Stimulated activated CD4-positive, alpha-beta T cell treated with anti-CD3 and anti-CD28 coated beads, Interleukin-1b, Interleukin-23, amount 100 ng/mL, for 1 hour (primary cell): ENCODE measurements at places on chromosomes 11 and 22.

DNA sequence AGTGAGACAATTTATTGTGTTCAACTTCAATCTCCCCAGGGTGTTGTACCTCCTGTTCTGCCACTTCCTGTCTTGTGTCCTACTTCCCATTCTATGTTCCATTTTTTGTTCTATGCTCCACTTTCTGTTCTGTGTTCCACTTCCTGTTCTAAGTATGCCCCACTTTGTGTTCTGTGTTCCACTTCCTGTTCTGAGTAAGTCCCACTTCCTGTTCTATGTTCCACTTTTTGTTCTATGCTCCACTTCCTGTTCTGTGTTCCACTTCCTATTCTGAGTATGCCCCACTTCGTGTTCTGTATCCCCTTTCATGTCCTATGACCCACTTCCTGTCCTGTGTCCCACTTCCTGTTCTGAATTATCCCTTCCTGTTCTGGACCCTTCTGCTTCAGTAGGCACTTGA is 732.7 kb downstream of the TBC1D22A start:
- no peak for DNase-seq

- no peak for DNase-seq
Observed at GRCh38 chr11:64720167-64720566, 2.8 kb downstream of the NRXN2 start.

DNA sequence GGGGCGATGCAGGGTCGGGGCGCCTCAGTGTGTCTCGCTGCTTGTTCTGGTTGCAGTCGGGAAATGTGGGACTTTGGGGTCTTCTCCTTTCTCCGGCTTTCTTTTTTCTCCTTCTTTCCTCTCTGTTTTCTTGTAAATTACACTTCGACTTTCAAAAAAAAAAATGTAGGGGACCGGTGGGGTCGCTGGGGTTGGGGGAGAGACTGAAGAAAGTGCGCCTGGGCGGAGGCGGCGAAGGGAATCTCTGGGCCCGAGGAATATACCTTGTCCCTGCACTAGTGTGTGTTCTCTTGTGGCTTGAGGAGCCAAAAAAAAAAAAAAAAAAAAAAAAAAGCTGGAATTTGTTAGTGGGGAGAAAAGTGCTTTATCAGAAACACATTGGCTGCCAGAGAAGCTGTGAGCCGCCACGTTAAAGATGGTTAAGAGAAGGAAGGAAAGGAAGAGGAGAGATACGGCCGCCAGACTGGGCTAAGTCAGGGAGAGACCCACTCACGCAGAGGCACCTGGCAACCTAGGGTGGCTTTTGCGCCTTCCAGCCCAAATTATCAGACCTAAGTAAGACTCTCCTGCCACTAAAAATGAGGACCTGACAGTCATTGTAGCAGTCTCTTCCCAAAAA is 8.4 kb upstream of the FLI1 start:
- DNase-seq: no peak

- DNase-seq: no peak
Observed at GRCh38 chr22:26527574-26528465, 15.5 kb upstream of the TFIP11 start.

GRCh38 chr11:56977314-56977713 is 11.4 kb upstream of the OR5AK2 start:
- DNase-seq: no peak

GRCh38 chr11:57792870-57793269 is 31.3 kb downstream of the CTNND1 start:
- no peak for DNase-seq

DNA sequence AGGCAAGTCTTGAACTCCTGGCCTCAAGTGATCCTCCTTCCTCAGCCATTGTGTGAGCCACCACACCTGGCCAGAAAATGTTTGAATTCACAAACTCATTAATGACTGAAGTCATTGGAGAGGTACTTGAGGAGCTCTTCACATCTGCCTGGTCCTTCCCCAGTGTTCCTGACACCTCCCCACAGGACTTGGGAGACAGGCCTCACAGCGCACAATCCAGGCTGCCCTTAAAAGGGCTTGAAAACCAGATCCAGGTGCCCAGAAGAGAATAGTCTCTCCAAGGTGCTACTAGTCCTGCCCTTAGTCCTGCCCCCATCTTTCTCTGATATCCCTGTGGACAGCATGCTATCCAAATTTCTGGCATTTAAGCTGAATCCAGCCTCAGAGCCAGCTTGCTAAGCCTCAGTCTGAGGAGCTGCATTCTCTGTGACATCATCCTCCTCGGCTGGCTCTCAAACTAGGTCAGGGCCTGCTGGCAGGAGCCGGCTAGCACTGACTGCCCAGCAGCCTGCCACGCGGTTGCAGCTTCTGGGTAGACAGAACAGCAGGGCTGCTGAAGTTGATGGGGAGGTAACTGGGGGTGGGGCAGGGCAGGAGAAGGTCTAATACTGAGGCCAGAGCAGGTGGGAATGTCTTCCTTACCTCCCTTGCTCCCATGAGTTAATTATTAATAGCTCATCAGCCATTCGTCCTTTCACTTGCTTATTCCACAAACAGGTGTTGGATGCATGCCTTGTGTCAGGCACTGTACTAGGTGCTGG is 35.3 kb upstream of the NECTIN1 start:
- DNase-seq: no peak

- no peak for DNase-seq
Observed at GRCh38 chr11:27816197-27816596, 115.9 kb upstream of the BDNF start.

DNA sequence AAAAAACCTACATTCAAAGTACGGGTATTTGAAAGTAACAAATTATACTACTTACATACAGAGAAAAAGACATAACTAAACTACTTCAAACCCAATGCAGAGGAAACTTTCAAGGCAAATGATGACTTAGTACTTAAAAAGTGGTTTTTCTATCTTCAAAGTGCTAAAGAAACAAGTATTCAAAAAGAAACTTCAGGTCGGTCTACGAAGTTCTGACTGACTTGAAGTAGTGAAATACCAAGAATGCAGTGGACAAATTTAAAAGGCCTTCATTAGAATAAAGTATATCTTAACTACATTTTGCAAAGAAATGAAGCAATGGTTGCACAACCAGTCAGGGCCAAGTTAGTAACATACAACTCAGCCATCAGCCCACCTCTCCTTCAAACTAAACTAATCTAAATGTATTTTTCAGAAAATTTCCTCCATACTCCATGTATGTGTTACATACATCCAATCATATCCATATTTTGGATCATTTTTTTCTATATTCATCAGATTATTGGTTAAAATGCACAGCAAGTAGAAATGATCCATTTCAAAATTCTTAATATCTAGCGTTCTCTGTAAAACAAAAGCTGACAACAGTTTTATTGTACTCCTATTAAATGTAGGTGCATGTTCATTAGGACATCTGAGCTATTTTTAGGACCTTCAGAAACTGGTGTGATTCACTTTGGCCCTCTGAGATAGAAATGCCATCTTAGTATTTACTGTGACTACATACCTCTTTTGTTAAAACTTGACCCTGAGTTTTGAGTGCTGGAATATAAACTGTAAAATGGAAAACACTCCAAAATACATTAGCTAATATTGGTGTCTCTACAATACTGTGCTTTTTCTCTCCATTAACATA is 49.9 kb downstream of the BIRC2 start:
- DNase-seq: no peak

DNA sequence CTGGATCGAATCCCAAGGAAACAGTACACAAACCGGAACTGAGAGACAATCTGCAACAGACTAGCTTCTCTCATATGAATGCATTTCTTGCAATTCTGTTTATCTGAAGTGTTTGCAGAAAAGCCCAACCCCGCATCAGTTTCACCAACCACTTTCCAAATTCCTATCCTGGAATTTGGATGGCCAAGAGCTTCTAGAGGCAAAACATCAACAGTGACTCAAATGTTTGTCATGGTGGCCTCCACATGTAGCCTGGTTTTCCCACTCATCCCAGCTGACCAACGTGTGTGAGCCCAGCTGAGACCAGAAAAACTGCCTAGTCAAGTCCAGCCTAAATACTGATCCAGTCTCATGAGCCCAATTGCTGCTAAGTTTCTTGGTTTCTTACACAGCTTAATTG is 8.3 kb upstream of the MIEF1 start:
- DNase-seq: no peak

GRCh38 chr11:61773356-61773755 is 19.0 kb downstream of the TMEM258 start:
- no peak for DNase-seq

DNA sequence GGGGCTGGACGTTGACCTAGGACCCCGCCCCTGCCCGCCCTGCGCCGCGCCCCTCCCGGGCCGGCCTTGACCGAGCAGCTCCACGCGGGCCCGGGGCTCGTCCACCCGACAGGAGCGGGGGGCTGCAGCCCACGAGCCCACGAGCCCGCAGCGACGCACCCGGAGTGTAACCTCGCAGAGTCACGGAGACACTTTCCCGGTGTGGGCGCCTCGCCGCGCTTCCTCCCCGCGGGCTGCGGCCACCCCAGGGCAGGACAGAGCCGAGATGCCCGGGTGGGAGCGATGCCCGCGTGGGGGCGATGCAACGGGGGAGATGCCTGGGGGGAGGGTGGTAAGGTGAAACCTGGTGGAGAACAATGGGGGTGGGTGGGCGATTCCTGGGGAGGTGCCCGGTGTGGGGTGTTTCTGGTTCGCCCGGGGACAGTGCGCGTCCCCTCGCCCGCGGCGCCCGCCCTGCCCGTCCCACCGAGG is 4.9 kb upstream of the ZBED4 start:
- DNase-seq: no peak

GRCh38 chr22:24407884-24408283 is 19.5 kb upstream of the ADORA2A start:
- no peak for DNase-seq

DNA sequence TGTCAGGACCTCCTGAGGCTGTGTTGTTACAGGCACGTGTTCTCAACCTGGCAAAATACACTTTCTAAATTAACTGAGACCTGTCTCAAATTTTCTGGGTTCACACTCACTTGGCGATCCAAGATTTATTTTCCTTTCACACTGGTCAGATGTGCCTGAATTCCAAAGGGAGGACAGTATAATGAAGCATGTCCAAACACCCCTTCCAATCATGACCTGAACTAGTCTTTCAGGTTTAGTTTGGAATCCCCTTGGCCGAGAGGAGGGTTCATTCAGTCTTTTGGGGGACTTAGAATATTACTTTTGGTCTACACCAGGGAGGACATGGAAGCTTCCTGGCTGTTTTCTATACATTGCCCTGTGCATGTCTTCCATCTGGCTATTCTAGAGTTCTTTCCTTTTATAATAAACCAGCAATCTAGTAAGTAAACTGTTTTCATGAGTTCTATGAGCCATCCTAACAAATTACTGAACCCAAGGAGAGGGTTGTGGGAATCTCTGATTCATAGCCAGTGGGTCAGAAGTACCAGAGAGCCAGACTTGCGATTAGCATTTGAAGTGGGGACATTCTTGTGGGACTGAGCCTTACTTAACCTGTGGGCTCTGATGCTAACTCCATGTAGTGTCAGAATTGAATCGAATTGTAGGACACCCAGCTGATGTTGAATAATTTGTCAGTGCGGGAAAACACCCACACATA is 14.8 kb upstream of the TMEM216 start:
- DNase-seq: no peak

- no peak for DNase-seq
Observed at GRCh38 chr22:20580179-20580578, 72.8 kb downstream of the MED15 start.

DNA sequence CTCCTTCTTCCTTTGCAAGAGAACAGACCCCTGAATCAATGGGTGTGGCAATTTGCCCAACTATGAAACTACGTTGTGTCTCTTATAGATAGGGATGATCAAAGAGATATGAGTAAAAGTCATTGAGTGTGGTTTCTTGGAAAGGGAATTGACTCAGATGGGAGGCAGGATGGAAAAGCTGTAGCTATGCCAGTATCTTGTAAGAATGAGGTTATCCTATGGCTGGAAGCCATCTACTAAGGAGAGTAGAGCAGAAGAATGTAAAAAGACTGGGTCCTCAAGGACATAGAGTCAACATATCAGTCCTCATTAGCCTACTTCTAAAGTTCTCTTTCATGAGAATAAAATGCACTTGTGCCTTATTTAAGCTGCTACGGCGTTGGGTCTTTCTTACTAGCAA is 78.9 kb upstream of the POU2AF2 start:
- DNase-seq: no peak

- no peak for DNase-seq
Observed at GRCh38 chr11:122851366-122851966, 13.2 kb downstream of the CRTAM start.
